T-helper 9 cell (primary cell): ENCODE measurements at places on chromosomes 13 and 19.
A peak's percentile ranks its signal among the peaks of the same experiment; 100 is the strongest.

- DNase-seq = no peak
Observed at GRCh38 chr19:52694921-52695320, 39.9 kb downstream of the ZNF611 start.

GRCh38 chr13:65168026-65168425 lies 2062.1 kb downstream of the PCDH9 start:
- DNase-seq = no peak

- no peak for DNase-seq
Observed at GRCh38 chr19:33796164-33796875, at the start of gene KCTD15. TSS of gene KCTD15 (plus strand) at chr19:33796870. CDS start at chr19:33800455, 3,585 bp downstream.

- no peak for DNase-seq
Observed at GRCh38 chr19:53094754-53095575, 8.3 kb downstream of the ZNF160 start.

DNA sequence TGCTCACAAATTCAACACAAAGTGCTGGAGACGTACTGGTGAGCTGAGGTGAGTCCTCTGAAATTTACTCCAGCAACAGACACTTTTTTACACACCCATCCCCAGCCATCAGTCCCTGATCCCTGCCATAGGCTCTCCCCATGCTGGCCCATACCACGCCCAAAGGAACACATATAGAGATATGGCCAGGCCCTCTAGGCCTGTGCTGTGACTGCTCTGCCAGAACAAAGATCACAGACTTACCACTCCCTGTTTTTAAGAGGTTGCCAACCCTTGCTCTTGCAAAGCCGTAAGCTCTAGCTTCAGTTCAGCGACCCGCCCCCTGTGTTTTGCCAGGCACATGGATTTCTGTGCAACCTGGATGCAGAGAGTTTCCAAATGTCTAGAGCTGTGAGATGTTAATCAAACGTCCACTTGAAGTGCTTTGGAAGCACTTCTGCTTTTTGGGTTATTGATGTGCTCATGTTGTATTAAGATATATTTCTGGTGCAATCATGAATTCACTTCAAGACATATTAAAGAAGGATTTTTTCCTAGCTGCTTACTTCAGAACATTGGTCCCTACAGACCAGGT lies 59.7 kb downstream of the DLEU7 start:
- DNase-seq = no peak

- DNase-seq = no peak
Observed at GRCh38 chr13:101623470-101624209, 171.2 kb downstream of the ITGBL1 start.

DNA sequence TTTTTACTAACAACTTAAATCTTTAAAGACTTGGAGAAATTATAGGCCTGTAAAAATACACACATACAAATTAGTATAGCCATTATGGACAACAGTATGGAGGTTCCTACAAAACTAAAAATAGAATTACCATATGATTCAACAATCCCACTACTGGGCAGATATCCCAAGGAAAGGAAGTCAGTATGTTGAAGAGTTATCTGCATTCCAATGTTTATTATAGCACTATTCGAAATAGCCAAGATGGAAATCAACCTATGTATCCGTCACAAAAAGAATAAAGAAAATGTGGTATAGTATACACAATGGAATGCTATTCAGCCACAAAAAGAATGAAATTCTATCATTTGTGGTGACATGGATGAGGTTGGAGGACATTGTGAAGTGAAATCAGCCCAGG lies 37.2 kb downstream of the SLITRK1 start:
- no peak for DNase-seq

GRCh38 chr13:21957833-21958232 lies 287.0 kb downstream of the FGF9 start:
- no peak for DNase-seq

DNA sequence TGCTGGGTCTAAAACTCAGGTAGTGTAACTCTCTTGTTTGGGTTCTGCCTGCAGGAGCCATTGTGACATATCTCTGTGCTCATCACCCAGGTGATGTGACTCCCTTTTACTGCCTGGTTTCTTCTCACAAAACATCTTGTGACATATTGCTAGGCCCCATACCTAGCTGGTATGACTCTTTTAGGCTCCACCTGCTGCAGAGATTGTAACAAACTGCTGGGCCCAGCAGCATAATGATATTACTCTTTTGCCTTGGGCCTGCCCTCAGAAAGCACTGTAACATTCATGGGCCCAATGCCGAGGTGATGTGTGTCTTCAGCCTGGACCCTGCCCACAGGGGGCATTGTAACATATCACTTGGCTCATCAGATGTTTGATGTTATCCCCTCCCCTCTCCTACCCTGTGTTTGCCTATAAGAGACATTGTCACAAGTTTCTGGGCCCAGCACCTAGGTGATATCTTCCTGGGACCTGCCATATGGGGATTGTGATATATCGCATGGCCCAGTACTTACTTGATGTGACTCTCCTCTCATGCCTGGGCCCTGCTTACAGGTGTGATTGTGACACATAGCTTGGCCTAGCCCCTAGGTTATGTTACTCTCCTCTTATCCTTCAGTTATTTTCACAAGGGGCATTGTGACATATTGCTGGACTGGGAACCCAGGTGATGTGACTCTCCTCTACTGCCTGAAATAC lies 18.0 kb upstream of the ZNF681 start:
- DNase-seq = no peak

DNA sequence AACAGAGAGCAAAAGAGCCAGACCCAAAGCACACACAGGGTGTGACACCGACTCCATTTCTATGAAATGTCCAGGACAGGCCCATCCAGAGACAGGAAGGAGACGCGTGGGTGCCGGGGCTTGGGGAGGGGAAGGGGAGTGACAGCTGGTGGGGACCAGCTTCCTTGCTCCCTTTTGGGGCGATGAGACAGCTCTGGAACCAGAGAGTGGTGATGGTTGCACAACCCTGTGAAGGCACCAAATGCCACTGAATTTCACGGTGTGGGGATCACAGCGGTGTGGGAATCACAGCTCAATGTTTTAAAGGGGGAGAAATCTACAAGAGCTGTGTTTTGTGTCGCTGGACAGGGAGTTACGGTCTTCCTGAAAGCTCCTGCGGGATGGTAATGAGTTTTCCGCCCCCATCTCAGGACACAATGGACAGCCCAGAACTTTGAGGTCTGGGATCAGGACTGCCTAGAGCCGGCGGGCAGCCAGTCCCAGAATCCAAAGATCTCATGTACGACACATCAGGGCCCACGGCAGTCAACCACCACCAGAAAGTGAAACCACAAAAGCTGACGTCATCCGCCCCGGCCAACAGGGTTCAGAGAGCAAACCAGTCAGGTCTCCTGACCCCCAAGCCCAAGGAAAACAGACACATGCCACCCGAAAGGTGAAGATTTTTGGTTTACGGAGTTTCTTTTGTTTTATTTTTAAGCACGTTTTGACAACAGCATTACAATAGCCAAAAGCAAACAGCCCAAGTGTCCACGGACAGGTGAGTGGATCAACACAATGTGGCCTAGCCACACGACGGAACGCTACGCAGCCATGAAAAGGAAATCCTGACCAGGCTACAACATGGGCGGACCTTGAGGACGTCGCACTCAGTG lies 7.3 kb downstream of the SGTA start:
- DNase-seq = peak; percentile 54

GRCh38 chr13:43041369-43041921 lies 18.1 kb downstream of the DNAJC15 start:
- DNase-seq = no peak

GRCh38 chr19:35644987-35645679 lies 3.0 kb upstream of the COX6B1 start:
- peak; percentile 62 for DNase-seq

DNA sequence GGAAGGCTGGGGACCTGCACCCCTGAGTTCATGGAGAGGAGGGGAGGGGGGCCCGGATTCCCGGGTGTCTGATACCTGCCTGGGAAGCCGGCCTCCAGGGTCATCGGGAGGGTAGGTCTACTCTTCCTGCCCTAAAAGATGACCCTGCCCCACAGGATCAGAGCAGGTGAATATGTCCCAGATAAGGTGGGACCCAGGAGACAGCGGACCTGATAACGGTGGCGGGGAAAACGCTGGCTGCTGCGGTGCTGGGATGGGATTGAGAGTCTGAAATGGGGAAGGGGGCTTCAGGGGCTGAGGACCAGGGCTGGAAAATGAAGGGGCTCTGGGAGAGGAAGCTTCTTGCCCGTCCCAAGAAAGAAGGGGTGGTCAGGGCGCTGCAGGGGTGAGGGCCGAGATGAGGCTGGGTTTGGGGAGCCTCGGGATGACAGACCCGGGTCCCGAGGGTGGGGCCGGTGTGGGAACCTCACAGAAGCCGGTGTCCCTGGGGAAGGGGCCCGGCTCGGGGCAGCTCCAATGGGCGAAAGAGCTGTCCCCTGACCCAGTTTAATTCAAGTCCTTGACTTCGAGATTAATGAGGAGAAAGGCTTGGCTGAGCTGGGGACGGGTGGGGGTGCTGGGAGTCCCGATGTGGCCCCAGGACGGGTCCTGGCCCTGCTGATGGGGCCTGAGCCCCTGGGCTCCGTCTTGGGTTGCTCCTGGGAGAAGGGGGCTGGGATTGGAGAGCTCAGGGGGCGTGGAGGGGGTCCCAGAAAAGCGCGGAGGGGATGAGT lies 823 bp downstream of the TTYH1 start:
- DNase-seq = no peak

GRCh38 chr13:76853481-76853880 lies 32.7 kb downstream of the KCTD12 start:
- DNase-seq = no peak

GRCh38 chr13:109454167-109454917 lies 332.0 kb downstream of the IRS2 start:
- no peak for DNase-seq

- DNase-seq = no peak
Observed at GRCh38 chr13:111879719-111880118, 187.2 kb upstream of the SOX1 start.

GRCh38 chr13:99782669-99783068 lies 188.9 kb downstream of the ZIC5 start:
- no peak for DNase-seq

GRCh38 chr19:42466521-42467182 lies 23.9 kb upstream of the CXCL17 start:
- DNase-seq = no peak

DNA sequence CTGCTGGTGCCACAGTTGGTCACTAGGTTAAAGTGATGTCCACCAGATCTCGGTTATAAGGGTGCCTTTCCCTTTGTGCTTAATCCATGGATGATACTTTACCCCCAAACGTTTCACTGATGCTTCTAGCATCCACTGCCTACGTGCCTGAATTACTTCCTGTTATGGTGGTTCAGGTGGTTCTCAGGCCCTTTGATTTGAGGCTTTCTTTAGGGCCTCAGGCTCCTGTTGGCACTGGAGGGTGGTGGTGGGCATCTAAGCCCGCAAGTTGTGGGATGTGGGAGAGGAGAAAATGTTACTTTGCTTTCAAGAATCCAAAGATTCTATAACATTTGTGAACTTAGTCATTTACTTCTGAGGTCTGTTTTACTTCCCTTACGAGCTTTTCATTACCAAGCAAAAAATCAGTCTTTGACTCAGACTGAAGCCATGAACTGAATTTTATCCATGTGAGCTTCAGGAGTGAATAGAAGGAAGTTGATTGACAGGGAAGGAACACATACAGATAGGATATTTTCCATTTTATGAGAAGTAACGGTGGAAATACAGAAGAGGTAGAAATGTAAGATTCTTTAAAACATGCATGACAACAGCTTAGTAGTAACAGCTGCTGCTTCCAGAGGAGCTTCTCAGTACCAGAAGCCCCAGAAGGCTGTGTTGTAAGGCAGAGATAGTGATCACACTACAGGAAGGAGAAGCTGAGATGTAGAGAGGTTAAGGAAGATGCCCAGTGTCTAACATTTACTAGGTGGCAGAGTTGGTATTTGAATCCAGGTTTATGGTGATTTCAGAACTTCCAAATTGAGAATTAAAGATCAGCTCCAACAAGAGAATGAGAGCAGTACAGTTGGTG lies 65.0 kb downstream of the ARHGEF7 start:
- DNase-seq = no peak

- DNase-seq = no peak
Observed at GRCh38 chr13:30837227-30838159, 68.6 kb upstream of the MEDAG start.

GRCh38 chr13:47774671-47774994 lies 226.4 kb downstream of the SUCLA2 start:
- no peak for DNase-seq

- no peak for DNase-seq
Observed at GRCh38 chr13:79548902-79549301, 67.9 kb downstream of the NDFIP2 start.

GRCh38 chr19:17335575-17335974 lies 920 bp upstream of the ANO8 start:
- no peak for DNase-seq

- DNase-seq = no peak
Observed at GRCh38 chr13:90526711-90527110, 820.8 kb upstream of the MIR17HG start.

DNA sequence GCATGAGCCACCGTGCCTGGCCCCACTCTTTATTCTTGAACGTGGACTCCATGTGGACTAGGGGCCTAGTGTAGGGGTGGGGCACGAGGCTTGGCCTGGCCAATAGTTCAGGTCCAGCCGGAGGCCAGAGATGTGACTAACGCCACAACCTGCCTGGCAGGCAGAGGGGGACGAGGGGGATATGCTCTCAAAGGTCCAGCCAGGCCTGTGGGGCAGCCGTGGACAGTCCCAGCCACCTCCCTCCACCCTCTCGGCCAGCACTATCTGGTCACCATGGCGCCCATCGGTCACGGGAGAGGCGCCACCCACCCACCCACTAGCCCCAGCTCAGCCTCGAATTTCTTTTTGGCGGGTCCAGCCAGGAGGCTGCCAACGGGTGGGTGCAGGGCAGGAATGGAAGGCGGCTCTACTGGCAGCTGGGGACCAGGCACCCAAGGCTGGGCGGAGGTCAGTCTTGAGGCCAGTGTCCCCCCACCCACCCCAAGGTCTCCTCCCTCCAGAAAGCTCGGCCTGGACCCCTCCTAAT lies 2.2 kb upstream of the CERS1 start:
- no peak for DNase-seq

DNA sequence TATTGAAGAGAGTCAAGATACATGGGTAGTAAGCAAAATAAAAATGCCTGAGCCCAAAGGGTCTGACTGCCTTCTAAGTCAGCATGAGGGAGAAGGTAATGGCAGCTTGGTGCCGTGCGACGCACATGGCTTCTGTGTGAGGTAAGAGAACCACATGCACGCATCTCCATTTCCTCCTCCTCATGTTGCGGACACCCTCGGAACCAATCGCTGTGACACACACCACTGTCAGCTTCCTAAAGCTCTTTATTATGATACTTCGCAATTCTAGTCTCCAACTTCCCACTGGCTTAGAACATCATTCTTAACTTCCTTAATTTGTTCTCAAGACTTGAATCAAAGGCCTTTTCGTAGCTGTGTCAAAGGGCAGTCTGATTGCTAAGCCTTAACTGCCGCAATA lies 170.1 kb downstream of the OXGR1 start:
- no peak for DNase-seq

GRCh38 chr13:36668316-36668715 lies 5.5 kb upstream of the SERTM1 start:
- DNase-seq = no peak
